ENCODE measurements at places on chromosomes 11 and 22. TPM values are rescaled to one million over a fixed set of nuclear protein-coding genes. Genes with fewer than 3 reads are reported as not detected.

The TTC9C gene
- 48.3 TPM for total RNA-seq

The MYBPC3 gene
- total RNA-seq, result not detected

GRCh38 chr22:17057959-17058814 lies 26.6 kb upstream of the IL17RA start:
- DNase-seq, result peak; percentile 47

DNA sequence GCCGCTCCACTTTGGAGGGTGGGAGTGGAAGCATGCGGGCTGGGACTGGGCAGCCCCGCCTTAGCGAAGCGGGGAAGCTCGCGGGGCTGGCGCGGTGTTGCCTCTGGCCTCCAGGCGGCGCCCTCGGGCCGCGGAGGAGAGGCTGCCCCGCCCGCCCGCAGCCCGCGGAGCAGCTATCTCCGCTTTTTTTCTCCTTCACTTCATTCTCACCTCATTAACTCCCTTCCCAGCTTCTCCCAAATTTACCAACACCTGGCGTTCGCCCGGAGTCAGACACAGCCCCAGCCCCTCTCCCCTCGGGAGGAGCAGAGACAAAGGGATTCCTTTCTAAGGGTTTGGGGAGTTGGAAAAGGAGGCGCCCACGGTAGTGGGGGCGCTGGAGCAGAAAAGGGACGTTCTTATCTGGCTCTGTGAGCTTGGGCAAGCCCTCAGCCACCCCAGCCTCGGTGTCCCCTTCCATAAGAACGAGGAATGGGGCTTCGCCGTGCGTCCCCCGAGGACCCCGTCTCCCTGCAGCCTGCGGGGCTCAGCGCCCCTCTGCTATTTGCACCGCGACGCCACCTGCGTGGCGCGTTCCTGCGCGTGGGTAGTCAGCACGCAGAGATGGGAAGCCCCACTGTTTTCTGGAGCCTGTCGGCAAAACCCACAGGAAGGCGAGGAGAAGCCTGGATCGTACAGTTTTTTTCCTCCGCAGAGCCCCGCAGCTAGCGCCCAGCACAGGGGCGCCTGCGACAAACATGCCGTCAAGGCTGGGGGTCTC lies 1.5 kb upstream of the WNT11 start:
- peak; percentile 80 for DNase-seq

GRCh38 chr11:120710354-120711131 lies 199.0 kb downstream of the GRIK4 start:
- no peak for DNase-seq

- no peak for DNase-seq
Observed at GRCh38 chr11:115515647-115516395, 11.6 kb upstream of the CADM1 start.

DNA sequence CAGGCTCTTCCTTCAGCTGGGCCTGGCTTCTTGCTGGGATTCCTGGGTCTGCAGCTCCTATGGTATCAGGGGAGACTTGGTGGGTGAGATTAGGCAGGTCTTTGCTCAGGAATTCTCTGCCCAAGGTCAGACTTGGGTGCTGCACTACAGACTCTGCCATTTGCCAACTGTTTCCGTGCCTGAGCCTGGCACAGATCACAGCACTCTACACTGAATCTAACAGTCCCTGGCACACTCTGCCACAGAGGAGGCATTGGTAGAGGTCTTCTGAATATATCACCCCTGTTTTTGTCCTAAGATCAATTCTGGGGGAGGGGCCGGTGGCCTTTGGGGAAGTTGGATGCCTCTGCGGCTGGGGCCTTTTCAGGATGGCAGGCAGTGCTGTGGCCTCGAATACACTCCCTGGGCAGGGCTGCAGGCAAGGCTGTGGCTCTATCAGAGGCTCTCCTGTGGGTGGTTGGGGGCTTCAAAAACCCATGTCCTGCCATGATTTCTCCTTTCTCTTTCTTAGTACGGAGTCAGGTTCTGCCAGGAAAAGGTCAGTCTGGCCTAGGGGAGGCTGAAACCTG lies 115.0 kb upstream of the NARS2 start:
- DNase-seq, result no peak

DNA sequence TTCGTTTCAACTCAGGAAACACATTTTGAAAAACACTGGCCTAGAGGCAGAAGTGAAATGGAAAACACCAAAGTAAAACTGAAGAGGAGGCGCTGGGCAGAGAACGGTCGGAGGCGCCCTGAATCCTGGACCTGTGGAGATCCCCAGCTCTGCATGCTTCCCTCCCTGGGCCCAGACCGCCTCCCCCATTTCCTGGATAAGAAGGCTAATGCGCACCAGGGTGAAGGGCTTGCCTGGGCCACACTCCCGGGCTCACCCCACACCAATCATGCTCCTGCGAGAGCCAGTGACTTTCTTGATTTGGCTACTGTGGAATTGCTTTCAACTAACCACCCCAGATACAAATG lies 167.1 kb downstream of the CRYBB2 start:
- no peak for DNase-seq

- DNase-seq, result peak; percentile 5
Observed at GRCh38 chr22:38411016-38411415, 44.0 kb downstream of the KCNJ4 start.

DNA sequence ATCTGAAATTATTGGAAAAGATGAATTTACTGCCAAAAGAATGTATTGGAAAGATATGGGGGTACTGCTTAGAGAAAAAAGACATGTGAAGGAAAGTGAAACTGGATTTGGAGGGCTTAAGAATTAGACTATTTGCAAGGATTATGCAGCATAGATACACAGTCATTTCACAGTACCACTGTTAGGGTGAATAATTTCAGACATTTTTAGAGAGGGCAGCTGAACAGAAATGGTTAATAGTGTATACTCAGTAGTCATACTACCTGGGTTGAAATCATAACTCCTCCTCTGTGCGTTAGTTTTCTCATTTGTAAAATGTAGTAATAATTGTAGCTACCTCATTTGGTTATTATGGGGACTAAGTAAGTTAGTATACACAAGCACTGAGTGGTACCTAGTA lies 33.0 kb downstream of the GAS2 start:
- no peak for DNase-seq

DNA sequence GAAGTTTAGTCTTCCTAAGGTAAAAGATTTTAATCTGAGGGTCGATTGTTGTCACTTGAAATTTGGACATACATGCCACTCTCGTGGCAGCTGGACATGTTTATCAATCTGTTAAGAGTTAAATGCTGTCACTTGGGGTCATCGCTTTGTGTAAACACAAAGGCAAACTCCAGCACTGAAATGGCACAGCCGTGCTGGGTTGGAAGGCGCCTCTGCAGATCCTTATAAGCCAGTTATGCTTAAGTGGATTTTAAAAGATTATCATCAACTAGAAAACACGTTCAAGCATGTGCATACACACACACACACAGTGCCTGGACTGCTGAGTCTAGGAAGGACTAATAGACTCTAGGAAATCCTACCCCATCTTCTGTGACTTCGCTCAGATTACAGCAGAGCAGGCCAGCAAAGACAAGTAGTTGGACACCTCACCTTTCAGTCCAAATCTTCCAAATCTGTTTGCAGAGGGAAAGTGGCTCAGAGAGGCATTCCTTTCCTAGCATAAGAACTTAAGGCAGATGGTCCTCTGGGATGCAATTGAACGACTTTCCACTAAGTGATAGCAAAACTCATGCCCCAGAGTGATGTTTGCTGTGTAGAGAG lies 83.7 kb downstream of the CACNG2 start:
- no peak for DNase-seq
